Endothelial cell (in vitro differentiated cells): ENCODE measurements at places on chromosomes 4 and X.

GRCh38 chr4:108010167-108010566 lies 20.5 kb downstream of the HADH start:
- DNase-seq: no peak

- peak; percentile 71 for DNase-seq
Observed at GRCh38 chr4:2792711-2793585, at the start of gene SH3BP2. TSS of gene SH3BP2 (plus strand) at chr4:2793085. CDS start at chr4:2820618, 27,533 bp downstream.

DNA sequence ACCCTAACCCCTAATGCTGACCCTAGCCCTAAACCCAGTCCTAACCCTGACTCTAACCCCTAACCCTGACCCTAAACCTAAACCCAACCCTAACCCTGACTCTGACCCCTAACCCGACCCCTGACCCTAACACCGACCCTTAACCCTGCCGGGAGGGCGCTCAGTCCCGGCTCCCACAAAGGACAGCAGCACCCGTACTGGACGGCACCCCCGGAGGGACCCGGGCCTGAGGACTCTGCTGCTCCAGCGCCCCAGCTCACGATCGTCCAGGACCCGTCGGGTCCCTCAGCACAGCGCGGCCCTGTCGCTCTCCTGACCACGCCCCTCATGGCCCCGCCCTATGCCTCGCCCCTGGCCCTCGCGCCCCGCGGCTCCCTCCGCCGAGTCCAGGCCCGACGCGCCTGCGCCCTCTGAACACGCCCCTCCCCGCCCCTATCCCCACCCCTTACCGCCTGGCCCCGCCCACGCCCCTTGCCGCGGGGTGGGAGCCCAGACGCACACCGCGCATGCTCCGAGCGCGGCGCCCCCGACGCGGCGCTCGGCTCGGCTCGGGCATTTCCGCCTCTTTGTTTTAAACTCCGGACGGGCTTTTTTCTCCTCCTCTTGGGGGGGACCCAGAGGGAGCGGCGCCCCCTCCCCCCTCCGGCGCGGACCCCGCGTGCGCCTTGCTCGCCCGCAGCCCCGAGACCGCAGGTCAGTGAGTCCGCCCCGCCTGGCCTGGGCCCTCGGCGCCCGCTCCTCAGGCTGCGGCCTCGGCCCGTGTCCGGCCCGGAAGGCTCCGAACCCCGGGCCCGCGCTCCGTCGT lies at the start of gene PCGF3:
TSS of gene PCGF3 (plus strand) at position 555 of the 805 bp plus-strand sequence. CDS start 27,849 bp downstream, outside the sequence.
- DNase-seq: peak; percentile 99

- no peak for DNase-seq
Observed at GRCh38 chrX:46927718-46928117, 15.5 kb downstream of the JADE3 start.

- DNase-seq: no peak
Observed at GRCh38 chrX:10085223-10085622, 71.6 kb upstream of the CLCN4 start.

- DNase-seq: no peak
Observed at GRCh38 chrX:133979641-133980230, 5.7 kb downstream of the GPC3 start.

DNA sequence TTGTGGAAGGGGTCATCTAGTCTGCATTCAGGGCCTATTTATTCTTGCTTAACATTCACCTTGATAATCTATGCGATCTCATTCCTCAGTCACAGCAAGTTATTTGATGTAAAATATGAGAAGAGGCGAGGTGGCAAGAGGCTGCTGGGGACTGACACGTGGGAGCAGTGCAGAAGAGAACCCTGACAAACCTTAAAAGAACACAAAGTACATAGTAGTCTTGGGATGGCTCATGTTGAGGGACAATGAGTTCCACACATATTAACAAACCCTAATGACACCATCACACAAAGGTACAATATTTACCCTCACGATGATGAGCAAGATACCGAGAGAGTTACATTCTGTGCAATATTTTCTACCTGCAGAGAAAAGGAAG lies 57.5 kb downstream of the MAML3 start:
- DNase-seq: no peak

- no peak for DNase-seq
Observed at GRCh38 chr4:73479323-73479722, 2.2 kb upstream of the AFM start.

DNA sequence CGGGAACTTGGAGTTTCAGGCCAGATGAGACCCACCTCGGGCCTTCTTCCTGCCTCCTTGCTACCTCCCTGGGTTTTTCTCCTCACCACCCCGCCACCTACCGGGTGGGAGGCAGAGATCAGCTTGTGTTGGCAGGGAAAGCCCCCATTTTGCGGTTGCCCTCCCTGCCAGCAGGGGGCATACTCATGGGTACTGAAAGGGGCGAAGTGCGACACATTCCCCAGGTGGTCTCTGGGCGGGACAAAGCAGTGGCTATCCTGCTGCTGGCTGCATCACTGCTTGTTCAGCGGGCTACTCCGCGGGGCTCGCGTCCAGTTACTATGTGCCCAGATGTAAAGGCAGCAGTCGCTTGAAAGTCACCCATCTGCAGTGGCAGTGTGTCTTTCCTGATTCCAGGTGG lies 330.3 kb downstream of the PDHA2 start:
- no peak for DNase-seq

GRCh38 chr4:129581305-129581704 lies 485.4 kb downstream of the C4orf33 start:
- no peak for DNase-seq

- no peak for DNase-seq
Observed at GRCh38 chrX:5683996-5684395, 544.7 kb downstream of the NLGN4X start.

DNA sequence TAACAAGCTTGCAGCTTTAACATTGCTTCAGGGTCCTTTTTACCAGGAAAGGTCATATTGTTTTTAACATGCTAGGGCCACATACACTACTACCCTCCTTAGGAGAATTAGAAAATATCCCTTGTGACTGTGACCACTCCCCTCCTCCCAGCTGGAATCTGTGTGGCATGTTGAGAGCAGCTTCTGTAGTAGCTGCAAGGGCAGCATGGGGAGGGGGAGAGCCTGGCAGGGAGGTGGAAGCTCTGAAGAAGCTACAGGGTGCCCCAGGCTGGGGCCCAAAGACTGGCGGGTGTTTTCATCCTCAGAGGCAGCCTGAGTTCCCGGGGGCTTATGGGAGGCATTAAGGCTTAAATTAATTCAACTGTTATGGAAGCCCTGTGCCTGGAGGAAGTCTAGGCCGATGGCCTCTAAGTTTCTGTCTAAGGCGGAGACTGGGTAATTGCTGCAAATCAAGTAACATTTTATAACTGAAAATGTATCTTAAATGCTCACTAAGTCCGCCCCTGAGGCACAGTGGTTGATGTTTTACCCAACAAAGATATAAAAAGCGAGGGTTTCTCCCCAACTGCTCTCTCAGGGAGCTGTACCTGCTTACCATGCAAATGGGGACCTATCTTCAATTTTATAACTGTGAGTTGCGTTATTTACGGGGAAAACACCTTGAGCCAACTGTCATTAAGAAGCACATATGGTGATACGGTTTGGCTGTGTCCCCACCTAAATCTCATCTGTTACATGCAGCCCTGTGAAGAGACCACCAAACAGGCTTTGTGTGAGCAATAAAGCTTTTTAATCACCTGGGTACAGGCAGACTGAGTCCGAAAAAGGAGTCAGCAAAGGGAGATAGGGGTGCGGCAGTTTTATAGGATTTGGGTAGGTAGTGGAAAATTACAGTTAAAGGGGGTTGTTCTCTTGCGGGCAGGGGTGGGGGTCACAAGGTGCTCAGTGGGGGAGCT lies 37.4 kb upstream of the STS start:
- DNase-seq: no peak
